ENCODE measurements at places on chromosomes 11 and 22. TPM values are rescaled to one million over a fixed set of nuclear protein-coding genes. Genes with fewer than 3 reads are reported as not detected.

- no peak for DNase-seq
Observed at GRCh38 chr22:21446128-21446826, 20.9 kb upstream of the TMEM191C start.

DNA sequence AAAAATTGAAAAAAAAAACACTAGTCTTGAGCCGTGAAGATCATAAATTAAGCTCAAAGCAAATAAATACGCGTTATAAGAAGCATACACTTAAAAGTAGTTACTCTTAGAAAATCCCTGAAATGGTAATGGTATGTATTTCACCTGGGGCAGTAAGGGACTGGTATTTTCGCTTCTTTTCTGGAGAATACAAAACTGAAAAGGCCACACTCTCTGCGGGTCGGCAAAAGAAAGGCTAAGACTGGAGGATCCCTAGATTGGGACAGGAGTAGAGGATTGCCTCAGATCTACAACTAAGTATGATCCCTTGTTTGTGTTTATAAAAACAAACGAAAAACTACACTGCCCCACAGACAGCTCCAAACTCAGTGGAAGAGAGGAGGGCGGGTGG is 617 bp downstream of the TSG101 start:
- no peak for DNase-seq

GRCh38 chr11:118744046-118744445 is 46.9 kb downstream of the DDX6 start:
- DNase-seq, result no peak

DNA sequence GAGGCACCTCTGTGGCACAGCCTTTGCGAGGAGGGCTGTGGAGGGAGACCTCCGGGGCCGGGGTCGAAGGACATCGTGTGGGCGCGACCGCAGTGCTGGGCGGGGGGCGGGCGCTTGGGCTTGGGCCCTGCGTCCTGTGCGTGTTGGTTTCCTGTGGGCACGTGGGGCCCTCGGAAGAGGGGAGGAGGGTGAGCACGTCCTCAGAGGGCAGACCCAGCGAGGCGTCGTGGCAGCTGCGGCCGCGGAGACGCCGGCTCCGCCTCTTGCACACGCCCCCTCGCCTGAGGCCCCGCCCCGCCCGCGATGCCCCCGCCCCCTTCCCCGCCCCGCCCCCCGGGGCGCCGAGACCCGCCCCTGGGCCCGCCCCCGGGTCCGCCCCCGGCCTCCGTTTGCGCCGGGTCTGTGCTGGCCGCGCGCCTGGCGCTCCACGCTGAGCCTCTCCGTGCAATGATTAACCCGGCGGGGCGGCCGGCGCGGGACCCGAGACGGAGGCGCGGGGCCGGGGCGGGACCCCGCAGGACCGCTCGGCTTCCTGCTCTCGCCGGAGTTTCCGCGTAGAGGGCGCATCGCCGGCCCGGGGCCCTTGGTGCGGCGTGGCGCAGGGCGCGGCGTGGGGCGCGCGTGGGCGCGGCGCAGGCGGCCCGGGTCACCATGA is at the start of gene PRR5:
TSS of gene PRR5 (plus strand) at position 381 of the 655 bp plus-strand sequence. CDS start at position 652, 271 bp downstream.
- no peak for DNase-seq

DNA sequence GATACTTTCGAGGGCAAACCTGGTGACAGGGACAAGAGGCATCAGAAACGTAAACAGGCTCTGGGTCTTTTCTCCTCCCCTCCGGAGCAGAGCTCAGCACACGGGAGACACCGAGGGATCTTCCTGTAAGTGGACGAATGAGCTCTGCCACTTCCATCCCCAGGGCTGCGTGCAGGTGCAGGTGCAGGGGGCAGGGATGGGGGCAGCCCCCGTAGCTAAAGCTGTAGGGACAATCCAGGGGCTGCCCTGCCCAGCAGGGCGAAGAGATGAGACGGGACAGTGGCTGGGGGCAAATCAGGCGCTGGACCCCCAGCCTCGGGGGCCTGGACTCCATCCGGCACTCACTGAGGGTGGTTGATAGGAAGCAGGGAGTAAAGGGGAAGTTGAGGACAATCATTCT is 505.4 kb downstream of the BRD1 start:
- DNase-seq, result no peak

The RANBP1 gene
- 1,034 TPM for total RNA-seq

DNA sequence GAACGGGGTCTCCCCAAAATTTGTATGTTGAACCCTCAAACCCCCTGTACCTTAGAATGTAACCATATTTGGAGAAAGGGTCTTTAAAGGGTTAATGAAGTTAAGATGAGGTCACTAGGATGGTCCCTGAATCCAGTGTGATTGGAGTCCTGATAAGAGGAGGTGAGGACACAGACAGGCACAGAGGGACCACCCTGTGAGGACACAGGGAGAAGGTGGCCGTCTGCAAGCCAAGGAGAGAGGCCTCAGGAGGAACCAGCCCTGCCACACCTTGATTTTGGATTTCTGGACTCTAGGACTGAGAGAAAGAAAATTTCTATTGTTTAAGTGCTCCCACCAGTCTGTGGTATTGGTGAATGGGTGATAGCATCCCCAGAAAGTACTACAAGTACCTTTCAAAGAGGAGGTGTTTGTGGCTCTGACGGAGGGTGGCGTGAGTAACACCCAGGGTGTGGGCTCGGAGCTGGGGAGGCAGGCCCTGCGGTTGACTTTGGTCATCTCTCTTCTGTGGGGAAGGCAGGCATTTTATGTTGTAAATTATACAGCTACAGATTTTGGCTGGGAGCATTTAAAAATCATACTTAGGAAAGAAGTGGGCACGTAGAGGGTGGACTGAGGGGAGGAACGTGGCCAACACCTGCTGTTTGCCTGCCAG is 13.8 kb downstream of the MRGPRF start:
- no peak for DNase-seq

The RRAS2 gene
- 86.7 TPM for total RNA-seq

- no peak for DNase-seq
Observed at GRCh38 chr11:32616903-32617302, 33.3 kb downstream of the EIF3M start.

GRCh38 chr11:130779943-130780342 is 136.3 kb downstream of the SNX19 start:
- DNase-seq, result no peak

DNA sequence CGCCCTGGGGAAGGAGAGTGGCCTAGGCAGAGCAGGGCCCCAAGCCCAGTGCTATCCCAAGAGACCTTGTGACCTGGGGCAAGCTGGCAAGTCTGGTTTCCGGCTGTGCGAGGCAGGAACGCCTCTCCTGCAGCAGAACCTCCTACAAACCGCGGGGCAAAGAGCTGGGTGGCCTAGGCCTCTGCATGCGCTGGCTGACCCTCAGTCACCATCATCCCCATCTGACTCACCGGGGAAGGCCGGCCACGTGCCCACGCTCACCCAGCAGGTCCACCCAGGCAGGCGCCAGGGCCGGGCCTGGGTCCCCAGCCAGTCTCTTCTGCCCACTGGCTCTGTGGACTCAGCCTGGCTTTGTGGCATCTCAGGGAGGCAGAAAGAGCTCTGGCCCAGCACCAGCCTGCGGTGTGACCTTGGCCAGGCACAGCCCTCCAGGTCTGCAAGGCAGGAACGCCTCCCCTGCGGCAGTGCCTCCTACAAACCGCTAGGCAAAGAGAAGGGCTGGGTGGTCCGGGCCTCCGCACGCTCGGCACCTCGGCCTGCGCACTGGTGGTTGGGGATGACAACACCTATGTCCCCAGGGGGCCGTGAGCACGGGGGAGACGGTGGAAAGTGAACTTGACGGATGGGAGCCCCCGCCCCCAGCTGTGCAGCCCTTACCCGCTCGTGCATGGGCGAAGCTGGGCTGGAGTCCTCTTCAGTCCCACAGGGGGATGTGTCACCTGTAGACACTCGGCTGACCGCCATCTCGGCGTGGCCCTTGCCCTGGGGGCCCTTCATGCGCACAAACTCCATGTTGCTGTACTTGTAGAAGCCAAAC is 38.2 kb downstream of the KIAA0930 start:
- DNase-seq, result no peak

DNA sequence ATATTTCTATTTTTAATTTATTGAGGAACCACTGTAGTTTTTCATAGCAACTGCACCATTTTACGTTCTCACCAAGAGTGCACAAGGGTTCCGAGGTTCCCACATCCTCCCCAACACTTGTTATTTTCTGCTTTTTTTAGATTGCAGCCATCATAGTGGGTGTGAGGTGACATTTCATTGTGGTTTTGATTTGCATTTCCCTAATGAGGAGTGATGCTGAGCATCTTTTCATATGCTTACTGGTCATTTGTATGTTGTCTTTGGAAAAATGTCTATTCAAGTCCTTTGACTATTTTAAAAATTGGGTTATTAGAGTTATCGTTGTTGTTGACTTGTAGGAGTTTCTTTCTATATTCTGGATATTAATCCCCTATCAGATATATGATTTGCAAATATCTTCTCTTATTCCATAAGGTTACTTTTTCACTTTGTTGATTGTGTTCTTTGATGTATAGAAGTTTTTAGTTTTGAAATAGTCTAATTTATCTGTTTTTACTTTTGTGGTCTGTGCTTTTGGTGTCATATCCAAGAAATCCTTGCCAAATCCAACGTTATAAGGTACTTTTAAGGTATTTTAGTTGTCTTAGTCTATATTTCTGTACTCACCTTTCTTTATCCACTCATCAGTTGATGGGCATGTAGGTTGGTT is 9.0 kb downstream of the NEAT1 start:
- no peak for DNase-seq

DNA sequence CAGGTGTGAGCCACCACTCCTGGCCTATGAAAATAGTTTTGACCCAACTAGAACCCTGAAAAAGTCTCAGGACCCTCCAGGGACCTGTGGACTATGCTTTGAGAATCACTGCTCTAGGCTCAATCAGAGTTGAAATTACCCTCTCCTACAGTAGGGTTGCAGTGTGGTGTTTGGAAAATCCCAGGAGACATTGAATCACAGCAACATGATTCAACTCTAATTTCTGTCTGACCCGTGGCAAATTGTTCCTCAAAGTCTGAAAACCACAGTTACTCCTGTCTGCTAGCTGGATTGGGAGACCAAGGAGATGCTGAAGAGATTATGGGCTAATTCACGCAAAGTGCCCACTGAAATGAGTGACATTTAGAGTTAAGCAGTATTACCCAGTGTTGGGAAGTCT is 5.4 kb upstream of the MTMR3 start:
- DNase-seq, result no peak

The C11orf52 gene
- total RNA-seq, result 5.0 TPM

DNA sequence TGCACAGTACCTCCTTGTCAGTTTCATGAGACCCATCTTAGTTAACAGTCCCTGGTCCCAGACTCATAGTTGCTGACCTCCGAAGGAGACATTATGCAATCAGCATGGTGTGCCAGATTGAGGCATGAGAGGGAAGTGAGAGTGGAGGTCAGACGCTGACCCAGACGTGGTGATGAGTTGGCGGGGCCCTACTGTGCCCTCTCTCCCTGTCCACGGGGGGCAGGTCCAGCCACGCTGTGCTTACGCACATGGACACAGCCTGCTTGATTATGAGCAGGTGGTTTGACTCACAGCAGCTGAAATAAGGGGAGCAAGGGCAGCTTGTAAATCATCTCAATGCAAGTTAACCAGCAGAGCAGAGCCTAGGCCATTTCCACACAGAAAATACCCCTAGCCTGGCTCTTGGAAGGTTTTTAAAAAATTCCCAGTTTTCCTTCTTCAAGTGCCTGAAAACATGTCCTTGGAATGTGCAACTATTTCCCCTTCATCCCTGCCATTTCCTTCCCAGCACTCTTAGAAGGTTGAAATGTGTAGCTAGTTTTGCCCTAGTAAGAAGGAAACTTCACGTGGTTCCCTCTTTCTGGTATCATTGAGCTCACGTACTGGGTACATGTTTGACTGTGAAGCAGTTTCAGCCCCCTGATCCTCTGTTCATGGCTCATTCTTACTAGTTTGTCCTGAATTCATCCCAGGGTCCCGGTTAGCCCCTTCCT is 122.6 kb upstream of the SORL1-AS1 start:
- DNase-seq, result peak; percentile 22

DNA sequence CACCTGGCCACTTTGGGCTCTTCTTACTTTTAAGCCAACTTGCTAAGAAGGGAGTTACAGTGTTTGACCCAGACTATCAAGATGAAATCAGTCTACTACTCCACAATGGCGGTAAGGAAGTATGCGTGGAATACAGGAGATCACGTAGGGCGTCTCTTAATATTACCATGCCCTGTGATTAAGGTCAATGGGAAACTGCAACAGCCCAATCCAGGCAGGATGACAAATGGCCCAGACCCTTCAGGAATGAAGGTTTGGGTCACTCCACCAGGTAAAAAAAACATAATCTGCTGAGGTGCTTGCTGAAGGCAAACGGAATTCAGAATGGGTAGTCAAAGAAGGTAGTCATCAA is 1.0 kb upstream of the YPEL4 start:
- no peak for DNase-seq

GRCh38 chr11:65588199-65589054 is 7.2 kb downstream of the KCNK7 start:
- DNase-seq, result no peak

DNA sequence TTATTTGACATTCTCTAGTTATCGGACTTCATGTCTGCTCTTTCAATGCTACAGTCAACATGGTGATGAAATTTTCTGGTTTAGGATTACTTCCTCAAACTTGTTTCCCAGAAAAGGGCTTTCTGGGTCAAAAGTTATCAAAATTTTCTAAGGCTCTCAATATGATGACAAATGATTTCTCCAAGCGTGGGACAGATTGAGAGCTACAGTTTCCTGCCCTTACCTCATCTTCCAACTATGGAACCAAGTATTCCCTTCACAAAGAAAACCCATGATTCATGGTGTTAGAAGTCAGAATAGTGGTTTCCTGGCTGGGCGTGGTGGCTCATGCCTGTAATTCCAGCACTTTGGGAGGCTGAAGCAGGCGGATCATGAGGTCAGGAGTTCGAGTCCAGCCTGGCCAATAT is 17.8 kb downstream of the MYO18B start:
- peak; percentile 90 for DNase-seq

DNA sequence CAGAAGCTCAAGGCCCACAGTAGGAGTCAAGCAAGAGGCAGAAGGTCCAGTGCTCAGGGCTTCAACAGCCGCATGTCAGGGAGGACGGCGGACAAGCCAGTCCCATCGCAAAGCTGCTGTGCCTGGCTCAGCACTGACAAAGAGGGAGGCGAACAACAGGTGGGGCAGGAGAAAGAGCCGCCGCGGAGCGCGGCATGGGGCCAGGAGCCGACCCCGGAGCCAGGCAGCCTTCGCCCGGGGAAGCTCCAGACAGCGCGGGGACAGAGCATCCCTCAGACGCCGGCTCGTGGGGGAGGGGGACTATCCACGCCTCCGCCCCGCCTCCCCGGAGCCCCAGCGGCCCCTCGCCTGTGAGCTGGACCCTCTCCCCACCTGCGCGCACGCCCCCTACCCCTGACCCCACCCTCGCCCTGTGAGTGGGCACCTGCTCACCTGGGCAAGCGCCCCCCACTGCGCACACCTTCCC is 369 bp downstream of the DHCR7 start:
- no peak for DNase-seq

Measured in epithelial cell of proximal tubule (primary cell).